Muscle of back (tissue), 13 donors: ENCODE measurements at places on chromosomes 7 and 10.

GRCh38 chr10:69527961-69528360, 45.3 kb downstream of the NEUROG3 start:
- DNase-seq = no peak

DNA sequence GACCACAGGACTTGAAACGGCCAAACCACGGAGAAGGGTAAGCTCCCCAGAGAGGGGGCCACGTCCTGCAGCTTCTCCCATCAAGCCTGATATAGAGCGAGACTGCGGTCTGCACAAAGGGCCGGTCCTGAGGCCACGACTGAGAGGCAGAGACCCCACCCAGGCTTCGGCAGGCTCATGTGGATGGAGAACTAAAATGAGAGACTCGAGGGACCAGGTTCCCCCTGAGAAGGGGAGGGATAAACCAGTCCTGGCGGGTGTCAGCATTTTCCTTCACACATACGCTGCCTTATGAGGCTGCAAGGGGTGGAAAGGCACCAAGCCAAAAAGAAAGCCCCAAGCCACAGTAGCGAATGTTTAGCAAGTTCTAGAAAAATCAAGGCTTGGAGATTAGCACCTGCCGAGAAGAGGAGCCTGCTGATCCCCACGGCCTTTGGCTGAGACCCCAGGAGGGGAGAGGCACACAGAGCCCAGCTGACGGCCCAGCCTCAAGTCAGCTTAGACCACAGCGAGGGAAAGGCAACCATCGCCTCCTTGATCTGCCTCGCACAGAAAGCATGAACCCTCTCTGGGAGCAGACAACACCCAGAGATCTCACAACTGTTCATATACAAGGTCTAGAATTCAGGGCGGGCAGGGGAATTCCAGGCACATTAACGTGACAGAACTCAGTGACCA, 92.6 kb upstream of the RNF32 start:
- DNase-seq = no peak

GRCh38 chr10:34584164-34584563, 230.9 kb downstream of the PARD3 start:
- peak; percentile 84 for DNase-seq

GRCh38 chr7:19701471-19701870, 7.4 kb downstream of the POLR1F start:
- no peak for DNase-seq

- no peak for DNase-seq
These were observed 49.3 kb downstream of the STK32C start for GRCh38 chr10:132258423-132258822.
